ENCODE measurements at places on chromosomes 16 and 17.

DNA sequence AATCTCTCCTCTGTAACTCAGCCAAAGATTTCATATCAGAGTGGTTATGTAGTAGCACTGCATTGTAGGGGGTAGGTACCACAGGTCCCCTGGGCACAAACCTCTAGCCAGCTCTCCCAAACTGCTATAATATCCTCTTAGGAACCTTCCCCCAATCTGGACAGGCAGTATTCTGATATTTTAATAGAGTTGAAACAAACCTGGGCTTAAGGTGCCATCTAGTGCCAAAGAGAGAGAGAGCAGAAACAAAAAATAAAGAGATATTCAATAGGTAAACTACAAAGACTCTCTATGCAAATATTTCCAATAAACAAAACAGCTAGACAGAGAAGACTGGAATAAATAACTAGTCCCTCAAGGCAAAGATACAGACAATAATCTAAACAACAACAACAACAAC, 1070.0 kb downstream of the CDH11 start:
- DNase-seq: no peak

GRCh38 chr17:6567528-6568183, 11.3 kb upstream of the PITPNM3 start:
- no peak for DNase-seq

DNA sequence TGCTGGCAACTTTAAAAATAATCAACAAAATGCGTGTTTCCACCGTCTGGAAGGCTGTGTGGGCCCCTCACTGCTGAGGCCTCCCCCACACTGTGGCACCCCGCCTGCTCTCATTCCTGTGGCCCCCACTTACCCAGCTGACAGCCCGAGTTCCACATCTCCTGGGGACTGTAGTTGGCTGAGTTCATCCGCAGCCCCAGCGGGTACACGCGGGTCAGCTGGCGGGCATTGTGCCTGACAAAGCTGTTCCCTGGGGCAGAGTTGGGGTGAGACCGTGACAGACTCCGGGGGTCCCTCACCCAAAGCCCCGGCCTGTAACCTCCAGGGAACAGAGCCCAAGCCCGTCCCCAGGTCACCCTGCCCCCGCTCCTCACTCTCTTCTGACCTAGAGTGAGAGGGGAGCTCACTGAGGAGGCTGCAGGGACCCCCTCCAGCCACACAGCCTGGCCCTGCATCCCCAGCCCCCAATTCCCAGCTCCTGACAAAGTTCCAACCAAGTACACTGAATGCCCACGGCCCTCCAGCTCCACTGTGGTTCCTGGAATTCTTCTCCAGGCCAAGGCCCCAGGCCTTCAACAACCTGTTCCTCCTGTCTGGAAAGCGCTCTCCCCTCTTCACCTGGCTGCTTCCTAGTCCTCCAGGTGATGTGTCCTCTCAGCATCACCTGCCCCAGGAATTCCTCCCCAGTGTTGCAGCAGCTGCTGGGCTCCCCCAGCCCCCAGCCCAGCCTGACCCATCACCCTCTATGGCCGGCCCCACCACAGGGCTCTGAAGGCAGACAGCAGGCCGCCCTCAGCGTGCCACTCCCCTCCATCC, 18.0 kb downstream of the PLCD3 start:
- no peak for DNase-seq

GRCh38 chr16:1366060-1366711, 14.5 kb downstream of the GNPTG start:
- DNase-seq: no peak

DNA sequence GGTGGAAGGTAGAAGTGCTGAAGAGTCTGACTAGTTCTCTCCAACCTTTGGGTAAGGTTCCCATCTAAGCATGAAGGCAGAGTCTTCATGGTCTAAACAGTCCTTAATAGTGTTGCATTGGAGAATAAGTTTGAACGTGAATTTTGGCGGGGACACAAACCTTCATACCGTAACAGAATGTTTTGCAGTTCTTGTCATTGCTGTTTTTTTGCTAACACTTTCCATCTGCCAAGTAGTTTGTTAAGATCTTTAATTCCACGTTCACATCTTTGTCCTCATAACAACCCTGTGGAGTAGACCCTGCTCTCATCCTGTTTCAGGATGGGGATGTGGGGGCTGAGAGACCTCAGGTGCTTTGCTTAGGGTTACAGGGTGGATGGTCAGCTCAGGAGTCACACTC, 936.9 kb upstream of the EEF2KMT start:
- no peak for DNase-seq

GRCh38 chr16:12503191-12503590, 300.5 kb downstream of the CPPED1 start:
- DNase-seq: no peak

GRCh38 chr17:35542990-35543389, 5.5 kb upstream of the SLFN12L start:
- DNase-seq: no peak

DNA sequence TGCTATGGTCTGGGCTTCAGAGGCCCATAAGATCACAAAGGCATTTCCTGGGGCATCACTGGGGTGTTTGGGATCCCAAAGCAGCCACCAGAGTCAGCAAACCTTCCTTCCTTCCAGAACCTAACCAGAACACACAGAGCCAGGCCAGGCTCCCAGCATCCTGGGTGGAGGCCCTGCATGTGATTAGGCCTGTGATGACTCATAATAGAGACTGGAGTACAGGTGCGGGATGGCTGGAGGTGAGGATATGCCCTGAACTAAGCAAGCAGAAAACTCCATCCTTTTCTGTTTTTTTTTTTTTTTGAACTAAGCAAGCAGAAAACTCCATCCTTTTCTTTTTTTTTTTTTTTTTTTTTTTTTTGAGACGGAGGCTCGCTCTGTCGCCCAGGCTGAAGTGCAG, 17.7 kb upstream of the GFOD2 start:
- no peak for DNase-seq

- DNase-seq: no peak
Observed at GRCh38 chr17:45101883-45102811, 30.2 kb downstream of the PLCD3 start.

DNA sequence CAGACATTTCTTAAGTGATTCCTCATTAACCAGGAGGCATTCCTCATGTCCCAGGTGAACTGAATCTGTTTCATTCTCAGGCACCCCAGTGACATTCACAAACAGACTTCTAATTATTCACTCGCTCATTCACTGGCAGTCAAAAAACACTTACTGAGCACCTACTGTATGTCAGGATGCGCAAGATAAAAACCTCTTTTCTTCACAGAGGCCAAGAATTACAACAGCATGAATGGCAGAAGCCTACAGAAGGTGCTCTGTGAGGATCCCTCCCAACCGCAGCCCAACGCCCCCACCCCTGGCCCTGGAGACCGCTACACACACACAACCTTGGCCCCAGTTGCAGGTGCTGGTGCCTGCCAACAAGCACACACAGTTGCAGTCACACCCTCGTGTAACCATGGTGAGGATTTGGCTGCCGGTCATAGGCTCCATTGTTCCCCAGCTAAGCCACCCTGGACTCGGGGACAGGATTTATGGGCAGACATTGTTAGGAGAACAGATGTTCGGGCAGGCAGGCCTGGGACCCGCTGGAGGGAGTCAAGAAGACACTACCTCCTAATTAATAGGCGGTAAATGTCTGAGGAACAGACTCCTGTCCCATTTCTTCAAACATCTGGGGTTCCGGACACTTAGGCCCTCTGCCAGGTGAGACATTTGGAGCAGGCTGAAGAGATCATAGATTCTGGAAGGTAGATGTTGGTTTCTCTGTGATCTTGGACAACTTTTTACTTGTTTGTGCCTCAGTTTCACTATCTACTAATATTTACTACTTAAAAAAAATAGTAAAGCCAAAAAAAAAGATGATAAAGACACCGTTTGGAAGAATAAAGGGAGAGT, 43.2 kb downstream of the CUEDC1 start:
- no peak for DNase-seq

- DNase-seq: no peak
Observed at GRCh38 chr16:56300242-56300623, 108.9 kb downstream of the GNAO1 start.

DNA sequence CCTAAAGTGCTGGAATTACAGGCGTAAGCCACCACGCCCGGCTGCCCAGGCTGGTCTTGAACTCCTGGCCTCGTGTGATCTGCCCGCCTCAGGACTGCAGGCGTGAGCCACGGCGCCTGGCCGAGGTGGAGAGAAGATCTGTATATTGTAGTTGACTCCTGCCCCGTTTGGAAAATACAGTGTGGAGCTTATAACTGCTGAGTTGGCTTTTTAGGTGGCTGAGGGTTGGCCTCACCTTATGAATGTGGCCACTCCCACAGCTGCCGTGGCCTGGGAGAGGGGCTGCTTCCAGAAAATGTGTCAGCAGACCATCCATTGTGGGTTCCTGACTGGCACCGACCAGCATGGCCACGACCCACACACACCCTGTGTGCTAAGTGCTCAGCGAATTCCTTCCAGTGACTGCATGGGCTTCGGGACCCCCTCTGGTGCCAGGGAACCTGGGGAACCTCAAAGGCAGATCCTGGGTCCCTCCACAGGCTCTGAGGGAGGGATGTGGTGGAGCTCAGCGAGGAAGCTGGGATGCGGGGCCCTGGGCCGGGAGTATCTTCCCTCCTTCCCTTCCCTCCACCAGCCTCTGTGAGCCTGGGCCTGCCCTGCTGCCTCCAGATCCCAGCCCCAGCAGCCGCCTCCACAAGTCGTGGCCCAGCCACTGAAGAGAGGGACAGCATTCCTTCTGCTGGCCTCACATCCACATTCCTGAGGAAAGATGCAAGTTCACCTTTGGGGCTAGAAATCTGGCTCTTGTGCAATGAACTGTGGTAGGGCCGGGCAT, 10.9 kb upstream of the RAB11FIP3 start:
- no peak for DNase-seq

DNA sequence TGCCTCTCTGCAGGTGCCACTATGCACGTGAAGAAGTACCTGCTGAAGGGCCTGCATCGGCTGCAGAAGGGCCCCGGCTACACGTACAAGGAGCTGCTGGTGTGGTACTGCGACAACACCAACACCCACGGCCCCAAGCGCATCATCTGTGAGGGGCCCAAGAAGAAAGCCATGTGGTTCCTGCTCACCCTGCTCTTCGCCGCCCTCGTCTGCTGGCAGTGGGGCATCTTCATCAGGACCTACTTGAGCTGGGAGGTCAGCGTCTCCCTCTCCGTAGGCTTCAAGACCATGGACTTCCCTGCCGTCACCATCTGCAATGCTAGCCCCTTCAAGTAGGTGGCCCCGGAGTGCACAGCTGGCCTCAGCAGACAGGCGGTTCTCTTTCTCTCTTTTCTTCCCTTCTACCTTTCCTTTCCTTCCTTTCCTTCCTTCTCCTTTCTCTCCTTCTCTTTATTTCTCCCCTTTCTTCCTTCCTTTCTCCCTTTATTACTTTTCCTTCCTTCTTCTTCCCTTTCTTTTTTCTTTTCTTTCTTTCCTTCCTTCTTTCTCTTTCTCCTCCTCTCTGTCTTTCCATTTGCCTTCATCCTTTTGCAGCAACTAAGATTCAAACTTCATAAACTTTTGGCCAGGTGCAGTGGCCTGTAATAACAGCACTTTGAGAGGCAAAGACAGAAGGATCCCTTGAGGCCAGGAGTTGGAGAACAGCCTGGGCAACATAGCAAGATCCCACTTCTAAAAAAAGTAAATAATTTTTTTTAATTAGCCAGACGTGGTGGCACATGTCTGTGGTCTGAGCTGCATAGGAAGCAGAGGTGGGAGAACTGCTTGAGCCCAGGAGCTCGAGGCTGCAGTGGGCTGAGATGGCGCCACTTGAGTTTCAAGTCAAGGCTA, 46.7 kb downstream of the SCNN1B start:
- no peak for DNase-seq

- no peak for DNase-seq
Observed at GRCh38 chr16:58510097-58510775, 5.1 kb upstream of the SETD6 start.

GRCh38 chr16:30511509-30511908, 14.9 kb downstream of the ZNF768 start:
- DNase-seq: no peak

- no peak for DNase-seq
Observed at GRCh38 chr17:3772764-3773163, 28.2 kb downstream of the ITGAE start.

GRCh38 chr17:59355702-59356325, 24.4 kb downstream of the YPEL2 start:
- DNase-seq: no peak

- DNase-seq: no peak
Observed at GRCh38 chr17:43719578-43719977, 39.0 kb downstream of the SOST start.

GRCh38 chr16:3652373-3653195, 1.9 kb upstream of the DNASE1 start:
- DNase-seq: no peak

DNA sequence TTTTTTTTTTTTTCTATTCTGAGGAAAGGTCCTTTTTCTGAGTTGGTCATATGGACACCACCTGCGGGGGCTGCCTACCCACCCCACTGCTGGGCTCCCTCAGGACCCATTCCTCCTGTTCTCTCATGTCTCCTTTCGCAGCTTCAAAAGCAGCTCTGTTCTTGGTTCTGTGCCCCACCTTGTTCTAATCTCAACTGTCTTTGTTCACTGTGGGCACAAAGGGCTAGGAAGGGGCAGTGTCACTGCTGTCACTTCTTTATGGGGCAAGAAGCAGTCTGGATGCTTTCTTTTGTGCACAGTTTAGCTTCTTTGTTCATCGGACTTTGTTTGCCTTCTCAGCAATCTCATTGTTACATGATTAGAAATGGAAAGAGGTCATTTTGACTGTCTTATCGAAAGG, 7.1 kb downstream of the GOSR2 start:
- DNase-seq: no peak

DNA sequence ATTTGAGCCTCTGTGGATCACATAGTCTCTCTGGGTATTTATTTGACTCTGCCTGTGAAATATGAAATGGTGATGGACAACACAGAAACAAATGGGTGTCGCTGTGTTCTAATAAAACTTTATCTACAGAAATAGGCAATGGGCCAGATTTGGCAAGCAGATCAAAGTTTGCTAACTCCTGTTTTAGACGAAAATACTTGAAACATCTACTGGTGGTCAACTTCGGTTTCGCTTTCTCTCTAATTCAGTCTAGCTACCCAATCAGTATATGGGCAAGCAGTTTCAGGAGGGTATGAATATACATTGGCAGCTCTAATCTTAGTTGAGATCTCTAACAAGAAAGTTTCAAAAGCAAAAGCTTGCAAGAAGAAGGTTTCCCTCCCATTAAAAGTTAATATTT, 60.1 kb upstream of the DYNLRB2 start:
- no peak for DNase-seq

DNA sequence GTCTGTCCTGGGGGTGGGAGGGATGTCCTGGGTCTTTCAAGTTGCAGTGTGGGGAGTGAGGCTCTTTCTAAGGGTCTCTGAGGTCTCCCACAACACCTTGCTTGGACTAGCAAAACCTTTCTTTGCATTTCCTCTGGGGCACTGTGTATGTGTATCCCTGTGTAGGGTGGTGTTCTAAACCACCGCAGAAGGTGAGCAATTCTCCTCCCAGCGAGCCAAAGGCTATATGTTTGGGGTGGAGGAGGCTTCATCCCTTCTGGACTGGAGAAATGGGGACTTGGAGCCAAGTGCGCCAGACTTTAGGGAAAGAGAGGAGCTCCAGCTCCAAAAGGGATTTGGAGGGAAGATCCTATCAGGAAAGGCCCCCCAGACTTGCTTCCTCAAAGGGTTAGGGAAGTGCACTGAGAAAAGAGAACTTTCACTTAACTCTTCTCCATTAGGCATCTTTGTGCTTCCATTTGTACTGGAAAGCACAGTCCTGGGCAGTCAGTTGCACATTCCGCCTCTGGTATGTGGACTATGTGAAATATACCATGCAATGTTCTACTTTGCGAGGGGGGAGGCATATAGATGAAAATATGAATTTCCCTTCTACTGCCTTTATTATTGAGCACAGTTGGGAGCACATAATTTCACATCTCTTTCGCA, 18.9 kb upstream of the HOXB9 start:
- no peak for DNase-seq

- no peak for DNase-seq
Observed at GRCh38 chr16:72609066-72609465, 437.1 kb upstream of the PMFBP1 start.
